ENCODE measurements at places on chromosomes 7 and 10. TPM values are rescaled to one million over a fixed set of nuclear protein-coding genes. Genes with fewer than 3 reads are reported as not detected.

GRCh38 chr7:142457146-142457703 lies 199.4 kb upstream of the PRSS58 start:
- DNase-seq: no peak

GRCh38 chr10:133475821-133476640 lies 22.3 kb downstream of the SCART1 start:
- no peak for DNase-seq

PLOD3 gene
- 24.8 TPM for total RNA-seq

ASIC3 gene
- 1.3 TPM for total RNA-seq

ZNF25 gene
- 15.6 TPM for total RNA-seq

Measured in muscle of leg (tissue), 16 donors.